ENCODE measurements at places on chromosomes 4 and X.

- H3K27ac ChIP-seq, result no peak overlapping the region
- H3K4me3 ChIP-seq, result no peak overlapping the region
- no peaks in the 10 kb centered on the region for H3K36me3 ChIP-seq
- DNase-seq, result no peak
Measured at GRCh38 chrX:73455171-73455570, 8.3 kb downstream of the CDX4 start.

GRCh38 chrX:72576141-72576894 lies 3.7 kb upstream of the HDAC8 start:
- no peaks in the 10 kb centered on the region for H3K36me3 ChIP-seq
- H3K27ac ChIP-seq, result no peak overlapping the region
- no peaks in the 10 kb centered on the region for H3K27me3 ChIP-seq

- DNase-seq, result no peak
- no peaks in the 10 kb centered on the region for H3K4me1 ChIP-seq
- no peak overlapping the region for H3K27ac ChIP-seq
- H3K27me3 ChIP-seq, result no peaks in the 10 kb centered on the region
Measured at GRCh38 chrX:133850399-133850798, 135.0 kb downstream of the GPC3 start.

DNA sequence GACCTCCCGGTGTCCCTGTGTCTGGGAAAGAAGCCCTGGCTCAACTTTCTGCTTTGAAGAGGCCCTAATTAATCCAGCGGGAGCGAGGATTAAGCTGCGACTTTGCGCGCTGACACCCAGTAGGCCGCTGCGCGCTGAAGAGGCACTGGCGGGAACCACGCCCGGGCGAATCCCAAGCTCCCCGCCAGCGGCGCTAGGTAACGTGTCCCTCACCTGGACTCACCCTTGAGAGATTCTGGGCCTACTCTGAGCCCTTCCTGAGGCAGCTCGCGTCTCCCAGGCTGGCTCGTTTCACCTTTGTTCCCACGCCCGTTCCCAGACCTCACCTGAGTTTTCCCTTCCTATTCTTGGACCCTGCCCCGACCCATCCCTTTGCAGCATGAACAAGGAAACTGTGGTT lies 616 bp upstream of the KLHL34 start:
- no peak overlapping the region for H3K27ac ChIP-seq
- H3K36me3 ChIP-seq, result no peaks in the 10 kb centered on the region
- DNase-seq, result no peak

GRCh38 chr4:87445964-87446363 lies 23.6 kb downstream of the NUDT9 start:
- DNase-seq, result no peak
- H3K36me3 ChIP-seq, result no peaks in the 10 kb centered on the region
- H3K4me1 ChIP-seq, result no peaks in the 10 kb centered on the region
- H3K27me3 ChIP-seq, result no peaks in the 10 kb centered on the region

DNA sequence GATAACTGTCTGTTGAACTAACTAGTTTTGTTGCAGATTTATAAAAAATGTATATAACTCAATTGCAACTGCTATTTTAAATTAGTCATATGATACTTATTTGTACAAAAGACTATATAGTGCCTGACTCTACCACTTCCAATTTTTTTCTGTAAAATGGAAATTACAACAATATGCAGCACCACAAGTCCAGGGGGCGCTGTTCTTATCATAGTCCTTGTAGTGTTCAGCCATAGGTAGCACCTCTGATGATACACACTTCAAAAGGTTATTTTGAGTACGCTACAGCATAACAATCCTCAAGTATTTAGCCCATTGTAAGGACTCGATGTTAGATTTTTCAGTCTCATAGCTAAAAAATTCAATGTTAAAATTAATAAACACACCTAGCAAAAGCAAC lies 174.9 kb downstream of the CORIN start:
- H3K4me1 ChIP-seq, result no peaks in the 10 kb centered on the region
- no peaks in the 10 kb centered on the region for H3K27me3 ChIP-seq
- no peak for DNase-seq
- H3K4me3 ChIP-seq, result no peak overlapping the region
- H3K27ac ChIP-seq, result no peak overlapping the region

DNA sequence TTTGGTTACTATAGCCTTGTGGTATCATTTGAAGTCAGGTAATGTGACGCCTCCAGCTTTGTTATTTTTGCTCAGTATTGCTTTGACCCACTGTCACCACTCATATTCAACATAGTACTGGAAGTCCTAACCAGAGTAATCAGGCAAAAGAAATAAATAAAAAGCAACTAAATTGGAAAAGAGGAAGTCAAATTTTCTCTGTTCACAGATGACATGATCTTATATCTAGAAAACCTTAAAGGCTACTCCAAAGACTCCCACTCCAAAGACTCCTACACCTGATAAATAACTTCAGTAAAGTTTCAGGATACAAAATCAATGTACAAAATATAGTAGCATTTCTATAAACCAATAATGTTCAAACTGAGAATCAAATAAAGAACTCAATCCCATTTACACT lies 348.6 kb downstream of the CXXC4 start:
- no peak overlapping the region for H3K4me3 ChIP-seq
- no peaks in the 10 kb centered on the region for H3K27me3 ChIP-seq
- DNase-seq, result no peak
- no peak overlapping the region for H3K27ac ChIP-seq
- no peaks in the 10 kb centered on the region for H3K36me3 ChIP-seq
- H3K4me1 ChIP-seq, result no peaks in the 10 kb centered on the region

DNA sequence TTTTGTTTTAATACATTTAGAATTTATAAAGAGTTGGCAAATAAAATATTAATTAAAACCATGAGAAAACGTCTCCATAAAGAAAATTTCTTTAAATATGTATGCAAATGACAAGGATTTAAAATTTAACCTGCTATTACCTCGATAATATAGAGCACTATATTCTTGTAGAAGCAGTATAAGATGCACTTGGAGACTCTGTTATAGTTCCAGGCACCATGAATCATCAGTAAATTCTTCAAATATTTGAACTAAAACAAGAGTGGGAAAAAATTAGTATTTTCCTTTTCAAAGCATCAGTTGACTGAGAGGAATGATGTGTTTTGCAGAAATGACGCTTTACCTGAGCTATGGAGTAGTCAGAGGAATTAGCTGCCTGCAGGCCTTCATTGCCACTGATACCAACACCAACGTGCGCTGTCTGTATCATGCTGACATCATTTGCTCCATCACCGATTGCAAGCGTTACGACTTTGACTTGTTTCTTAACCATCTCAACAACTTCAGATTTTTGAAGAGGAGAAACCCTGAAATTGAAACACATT lies 67.3 kb downstream of the SHISA3 start:
- DNase-seq, result no peak
- no peaks in the 10 kb centered on the region for H3K4me1 ChIP-seq
- no peak overlapping the region for H3K27ac ChIP-seq
- peaks cover 25% of the 10 kb centered on the region for H3K36me3 ChIP-seq

GRCh38 chr4:3867403-3868100 lies 101.4 kb downstream of the ADRA2C start:
- no peak overlapping the region for H3K27ac ChIP-seq
- no peak overlapping the region for H3K4me3 ChIP-seq
- no peaks in the 10 kb centered on the region for H3K36me3 ChIP-seq
- peaks cover 18% of the 10 kb centered on the region for H3K4me1 ChIP-seq

DNA sequence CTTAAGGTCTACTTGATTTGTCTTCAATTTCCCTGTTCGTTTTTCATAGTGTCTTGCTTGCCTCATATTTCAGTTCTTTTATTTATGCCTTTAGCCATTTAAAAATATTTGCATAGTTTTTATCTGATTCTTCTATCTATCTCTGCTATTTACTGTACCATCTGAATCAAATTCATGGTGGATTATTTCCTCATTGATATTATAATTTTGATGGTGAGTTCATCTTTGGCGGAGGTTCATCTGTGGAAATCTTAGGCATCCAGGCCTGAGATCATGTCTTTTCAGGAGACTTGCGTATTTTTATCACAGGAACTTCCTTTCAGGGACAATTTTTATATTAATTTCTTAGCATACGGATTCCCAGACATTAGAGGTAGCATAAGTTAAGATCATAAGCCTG lies 275.2 kb downstream of the STPG2 start:
- no peak for DNase-seq
- H3K4me3 ChIP-seq, result no peak overlapping the region
- no peaks in the 10 kb centered on the region for H3K4me1 ChIP-seq
- no peak overlapping the region for H3K27ac ChIP-seq
- H3K36me3 ChIP-seq, result no peaks in the 10 kb centered on the region

- no peak for DNase-seq
- no peak overlapping the region for H3K4me3 ChIP-seq
- no peak overlapping the region for H3K27ac ChIP-seq
- no peaks in the 10 kb centered on the region for H3K4me1 ChIP-seq
Measured at GRCh38 chr4:99591757-99592156, 17.1 kb downstream of the MTTP start.
